ENCODE measurements at places on chromosomes 3 and 15. TPM values are rescaled to one million over a fixed set of nuclear protein-coding genes. Genes with fewer than 3 reads are reported as not detected.

SAMD7 gene
- not detected for total RNA-seq

ZNF609 gene
- 41.5 TPM for total RNA-seq

FBXO40 gene
- not detected for total RNA-seq

SPATA12 gene
- total RNA-seq: under 0.01 TPM

GRM7 gene
- total RNA-seq: under 0.01 TPM

ARL14 gene
- total RNA-seq: not detected

PTX3 gene
- total RNA-seq: 2.2 TPM

GOLGA8G gene
- not detected for total RNA-seq

MUSTN1 gene
- total RNA-seq: 0.27 TPM

- DNase-seq: no peak
These were observed 13.1 kb upstream of the KY start for GRCh38 chr3:134663721-134664456.

DNA sequence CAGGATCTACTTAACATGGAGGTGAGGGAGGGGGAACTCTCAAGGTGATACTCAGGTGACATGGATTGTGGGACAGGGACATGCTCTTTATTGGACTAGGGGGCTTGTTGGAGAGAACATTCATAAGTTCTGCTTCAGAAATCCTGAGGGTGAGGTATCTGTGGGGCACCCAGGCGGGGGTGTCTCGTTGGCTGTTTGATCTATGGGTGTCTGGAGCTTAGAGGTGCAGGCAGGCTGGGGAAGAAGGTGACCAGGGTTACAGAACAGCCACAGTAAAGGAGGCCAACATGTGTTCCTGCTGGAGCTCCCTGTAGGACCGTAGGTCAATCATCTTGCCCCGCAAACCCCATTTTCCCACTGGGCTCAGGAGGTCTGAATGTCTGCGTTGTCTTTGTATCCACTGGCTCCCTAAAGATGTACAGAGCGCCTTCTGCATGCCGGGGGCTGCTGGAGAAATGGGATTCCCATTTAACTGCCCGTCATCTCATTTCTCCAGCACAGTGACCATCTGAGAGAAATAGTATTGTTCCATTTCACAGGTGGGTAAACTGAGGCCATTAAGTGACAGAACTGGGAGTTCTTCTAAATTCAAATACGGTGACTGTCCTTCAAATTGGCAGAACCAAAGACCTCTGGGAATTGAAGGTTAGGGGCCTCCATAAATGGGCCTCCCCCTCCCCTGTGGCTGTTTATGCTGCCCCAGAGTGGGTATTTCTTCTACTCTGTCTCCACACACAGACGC, 40.3 kb upstream of the TSEN2 start:
- no peak for DNase-seq

- DNase-seq: no peak
These were observed 207.5 kb downstream of the IL20RB start for GRCh38 chr3:137165117-137165806.

DNA sequence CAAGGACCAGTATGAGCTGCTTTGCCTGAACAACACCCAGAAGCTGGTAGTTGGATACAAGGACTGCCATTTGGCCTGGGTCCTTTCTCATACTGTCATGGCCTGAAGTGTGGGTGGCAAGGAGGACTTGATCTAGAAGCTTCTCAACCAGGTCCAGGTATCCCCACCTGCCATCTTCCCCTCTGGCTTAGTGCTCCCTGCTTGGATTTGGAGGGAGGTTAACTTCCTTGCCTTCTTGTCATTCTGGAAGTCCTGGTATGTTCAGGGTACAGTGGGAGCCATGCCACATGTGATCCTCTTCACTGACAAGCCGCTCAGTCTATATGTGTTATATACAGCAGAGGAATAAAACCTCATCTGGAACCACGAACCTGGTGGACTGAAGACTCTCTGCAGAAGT, 37.7 kb upstream of the TOPBP1 start:
- DNase-seq: no peak

DNA sequence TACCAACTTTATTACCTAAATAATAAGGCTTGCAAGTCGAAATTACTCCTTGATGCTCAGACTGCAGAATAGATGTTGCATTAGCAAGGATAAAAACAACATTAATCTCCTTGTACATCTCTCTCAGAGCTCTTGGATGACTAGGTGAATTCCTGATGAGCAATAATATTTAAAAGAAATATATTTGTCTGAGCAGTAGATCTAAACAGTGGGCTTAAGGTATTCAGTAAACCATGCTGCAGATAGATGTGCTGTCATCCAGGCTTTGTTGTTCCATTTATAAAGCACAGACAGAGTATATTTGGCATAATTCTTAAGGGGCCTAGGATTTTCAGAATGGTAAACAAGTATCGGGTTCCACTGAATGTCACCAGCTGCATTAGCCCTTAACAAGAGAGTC, 257.1 kb downstream of the TUSC7 start:
- DNase-seq: no peak

DNA sequence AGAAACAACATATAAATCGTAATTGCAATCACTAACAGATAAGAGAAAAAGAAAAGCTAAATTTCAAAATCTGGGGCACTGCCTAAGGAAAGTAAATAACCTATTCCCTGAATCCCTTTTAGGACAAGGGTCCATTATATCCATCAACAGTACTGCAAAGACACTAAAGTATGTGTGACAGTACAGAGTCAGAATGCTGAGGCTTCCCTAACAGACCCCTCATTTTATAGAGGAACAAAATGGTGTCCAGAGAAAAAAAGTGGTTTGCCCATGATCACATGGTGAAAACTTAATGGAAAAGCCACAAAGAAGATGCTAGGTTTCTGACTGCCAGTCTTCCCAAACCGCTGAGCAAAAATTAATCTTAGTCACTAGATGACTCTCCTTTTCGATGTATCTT, 93.8 kb downstream of the DHX30 start:
- no peak for DNase-seq

DNA sequence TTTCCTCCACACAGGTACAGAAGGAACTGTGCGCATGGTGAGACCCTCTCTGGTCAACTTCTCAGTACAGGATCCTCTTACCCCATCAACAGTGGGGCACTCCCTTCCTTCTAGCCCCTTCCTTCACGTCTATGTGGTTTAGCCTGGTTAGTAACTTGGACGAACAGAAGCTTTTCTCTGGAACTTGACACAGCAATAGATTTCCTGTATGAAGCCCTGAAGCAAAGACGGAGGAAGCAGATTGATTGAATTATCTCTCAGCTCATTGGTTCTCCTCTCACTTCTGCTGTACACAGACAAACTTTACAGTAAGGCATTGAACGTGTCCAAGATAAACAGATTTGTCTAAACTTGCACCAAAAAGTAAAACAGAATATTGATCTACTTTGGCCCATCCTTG, at the start of gene CD200R1:
Gene CD200R1, minus strand, starts transcription at position 210 of the 400 bp plus-strand sequence. CDS start 246 bp downstream, outside the sequence.
- no peak for DNase-seq

- DNase-seq: no peak
These were observed 40.7 kb downstream of the RAB6B start for GRCh38 chr3:133855002-133855370.

DNA sequence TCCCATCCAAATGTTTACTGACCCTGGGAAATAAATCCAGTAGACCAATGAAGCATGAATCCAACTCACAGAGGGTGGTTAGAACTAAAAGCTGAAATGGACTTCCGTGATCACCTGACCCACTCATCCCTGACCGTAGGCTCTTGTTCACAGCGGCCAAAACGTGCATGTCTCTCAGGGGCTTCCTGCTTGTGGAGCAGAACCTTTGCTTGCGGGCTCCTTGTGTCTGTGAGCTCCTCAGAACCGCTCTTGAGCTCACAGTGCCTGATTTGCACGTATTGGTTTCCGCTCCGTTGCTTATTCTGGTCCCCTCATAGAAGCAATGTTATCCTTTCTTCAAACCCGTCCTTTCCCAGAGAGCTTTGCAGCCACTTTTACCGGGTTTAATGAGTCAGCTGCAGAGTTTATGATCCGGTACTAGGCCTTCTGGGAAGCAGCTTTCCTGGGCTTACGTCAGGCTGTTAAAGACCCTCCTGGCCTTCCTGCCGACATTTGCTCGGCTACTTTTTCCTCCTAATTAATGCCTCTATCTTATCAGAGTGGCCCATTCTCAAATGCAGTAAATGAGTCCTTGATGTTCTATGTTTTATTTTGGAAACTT, 35.4 kb downstream of the LIPC start:
- DNase-seq: no peak

DNA sequence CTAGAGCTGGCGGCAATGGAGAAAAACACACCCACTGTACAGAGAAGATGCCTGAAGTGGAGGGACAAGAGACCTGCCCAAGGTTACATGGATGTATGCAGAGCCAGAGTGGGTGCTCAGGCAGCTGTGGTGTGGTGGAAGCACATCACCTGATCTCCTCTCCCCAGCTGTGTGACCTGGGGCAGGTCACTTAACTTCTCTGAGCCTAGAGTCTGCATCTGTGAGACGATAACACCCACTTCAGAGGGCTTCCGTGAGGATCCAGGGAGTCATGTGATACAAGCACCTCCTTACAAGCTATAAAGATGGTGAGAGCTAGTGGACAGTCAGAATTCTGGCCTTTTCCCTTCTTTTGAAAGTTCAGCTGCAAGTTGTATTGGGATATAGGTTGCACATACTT, 55.1 kb upstream of the HERC1 start:
- DNase-seq: no peak

- no peak for DNase-seq
These were observed 388 bp downstream of the DAPK2 start for GRCh38 chr15:64045774-64046420.

- no peak for DNase-seq
These were observed 143.4 kb upstream of the HES1 start for GRCh38 chr3:193992425-193993037.

GRCh38 chr15:59232476-59232875, 25.8 kb downstream of the LDHAL6B start:
- no peak for DNase-seq

DNA sequence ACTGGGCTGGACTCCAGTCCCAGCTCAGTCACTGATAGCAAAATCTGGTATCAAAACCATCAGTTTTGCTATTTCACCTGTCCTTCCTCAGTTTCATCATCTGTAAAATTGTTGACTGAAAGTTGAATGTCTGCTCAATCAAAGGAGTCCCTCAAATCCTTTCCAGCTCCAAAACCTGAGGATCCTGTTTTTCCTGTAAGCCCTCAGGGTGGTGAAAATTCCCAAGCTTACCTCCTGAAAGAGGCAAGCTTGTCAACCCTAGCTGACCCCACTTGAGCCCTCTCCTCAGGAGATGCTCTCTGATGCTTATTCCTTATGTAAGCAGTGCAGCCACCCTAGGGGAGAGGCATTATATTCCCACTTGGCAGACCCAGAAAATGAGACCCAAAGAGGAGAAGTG, 82.6 kb downstream of the HMG20A start:
- DNase-seq: no peak

GRCh38 chr3:45275006-45275704, 49.1 kb upstream of the TMEM158 start:
- DNase-seq: no peak

- no peak for DNase-seq
These were observed 8.0 kb downstream of the IP6K2 start for GRCh38 chr3:48709051-48709461.

- DNase-seq: no peak
These were observed 65.1 kb downstream of the PBRM1 start for GRCh38 chr3:52620580-52620979.

DNA sequence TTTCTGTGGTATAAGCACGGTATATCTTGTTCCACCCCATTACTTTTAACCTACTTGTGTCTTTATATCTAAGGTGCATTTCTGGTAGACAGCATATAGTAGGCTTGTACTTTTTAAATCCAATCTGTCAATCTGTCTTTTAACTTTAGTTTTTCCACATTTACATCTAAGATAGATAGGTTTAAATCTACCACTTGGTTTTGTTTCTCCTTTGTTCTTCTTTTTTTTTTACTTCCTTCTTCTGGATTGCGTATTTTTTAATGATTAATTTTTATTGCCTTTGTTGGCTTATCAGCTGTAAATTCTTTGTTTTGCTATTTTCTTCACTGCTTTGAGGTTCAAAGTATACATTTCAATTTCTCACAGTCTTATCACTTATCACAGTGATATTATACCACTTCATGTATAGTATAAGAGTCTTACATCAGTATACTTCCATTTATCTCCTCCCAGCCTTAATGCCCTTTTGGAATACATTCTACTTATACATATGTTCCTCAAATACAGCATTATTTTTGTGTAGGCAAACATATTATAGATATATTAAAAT, 31.0 kb downstream of the IQCB1 start:
- DNase-seq: no peak

DNA sequence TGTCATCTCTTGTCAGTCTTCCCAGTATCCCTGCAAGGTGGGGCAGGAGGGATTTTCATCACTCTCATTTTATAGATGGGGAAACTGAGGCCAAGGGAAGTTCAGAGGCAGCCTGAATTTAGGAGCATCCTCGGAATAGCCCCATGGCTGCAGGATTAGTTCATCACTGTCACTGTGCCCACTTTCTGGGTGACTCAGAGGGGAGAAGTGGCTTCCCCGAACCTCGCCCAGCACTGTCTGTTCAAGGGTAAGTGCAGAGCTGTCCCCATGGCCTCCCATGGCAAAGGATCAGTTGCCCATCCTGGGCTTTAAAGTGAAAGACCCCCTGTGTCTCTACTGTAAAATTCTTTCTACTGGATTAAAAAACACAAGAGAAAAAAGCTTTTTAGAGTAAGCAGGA, 60.0 kb upstream of the SEC13 start:
- DNase-seq: no peak

- no peak for DNase-seq
These were observed 32.1 kb downstream of the CYFIP1 start for GRCh38 chr15:22948056-22948455.

DNA sequence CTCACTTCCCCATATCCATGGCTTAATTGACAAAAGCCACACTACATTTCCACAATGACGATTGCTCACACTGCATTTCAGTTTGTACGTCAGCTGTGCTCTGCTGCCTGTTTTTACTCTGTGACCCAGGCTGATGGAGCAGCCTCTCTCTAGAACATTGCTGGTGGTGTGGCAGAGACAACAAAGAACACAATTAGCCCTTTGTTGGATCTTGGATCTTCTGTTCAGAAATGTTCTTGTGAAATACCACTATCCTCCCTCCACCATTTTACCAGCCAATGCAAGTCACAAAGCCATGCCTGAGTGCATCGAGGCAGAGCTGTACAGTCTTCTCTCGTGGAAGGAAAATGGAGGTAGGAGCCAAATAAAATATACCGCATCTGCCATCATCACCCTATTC, 56.9 kb upstream of the TBC1D5 start:
- DNase-seq: no peak

DNA sequence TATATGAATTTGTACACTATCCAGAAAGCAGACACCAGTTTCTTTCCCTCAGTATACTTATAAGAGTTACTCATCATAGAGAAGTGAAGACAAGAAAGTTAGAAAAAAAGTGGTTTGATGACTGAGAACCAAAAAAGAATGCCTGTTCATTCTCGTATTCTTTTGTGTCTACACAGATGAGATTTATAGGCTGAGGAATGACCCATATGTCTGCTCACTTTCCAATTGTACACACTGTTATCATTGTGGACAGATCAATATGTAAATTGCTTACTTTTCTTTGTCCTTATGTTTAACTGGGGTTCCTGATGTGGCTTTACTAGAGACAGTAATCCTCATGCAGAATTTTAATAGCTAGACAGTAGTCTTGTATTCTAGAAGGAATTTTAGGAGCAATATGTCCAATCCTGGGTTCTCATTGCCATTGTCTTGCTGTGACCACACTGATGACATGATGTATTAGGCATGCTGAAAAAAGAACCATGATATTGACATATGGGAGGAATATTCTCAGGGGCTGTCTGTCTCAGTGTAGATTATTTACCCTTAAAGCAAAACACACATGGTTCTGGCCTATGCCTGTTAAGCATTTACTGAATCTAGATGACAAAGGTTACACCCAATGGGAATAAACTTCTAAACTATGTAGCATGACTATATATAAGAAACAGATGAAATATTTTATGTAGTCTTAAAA, 669.7 kb downstream of the ROBO1 start:
- no peak for DNase-seq
